A549 (cell line): ENCODE measurements at places on chromosomes 1 and 21.

DNA sequence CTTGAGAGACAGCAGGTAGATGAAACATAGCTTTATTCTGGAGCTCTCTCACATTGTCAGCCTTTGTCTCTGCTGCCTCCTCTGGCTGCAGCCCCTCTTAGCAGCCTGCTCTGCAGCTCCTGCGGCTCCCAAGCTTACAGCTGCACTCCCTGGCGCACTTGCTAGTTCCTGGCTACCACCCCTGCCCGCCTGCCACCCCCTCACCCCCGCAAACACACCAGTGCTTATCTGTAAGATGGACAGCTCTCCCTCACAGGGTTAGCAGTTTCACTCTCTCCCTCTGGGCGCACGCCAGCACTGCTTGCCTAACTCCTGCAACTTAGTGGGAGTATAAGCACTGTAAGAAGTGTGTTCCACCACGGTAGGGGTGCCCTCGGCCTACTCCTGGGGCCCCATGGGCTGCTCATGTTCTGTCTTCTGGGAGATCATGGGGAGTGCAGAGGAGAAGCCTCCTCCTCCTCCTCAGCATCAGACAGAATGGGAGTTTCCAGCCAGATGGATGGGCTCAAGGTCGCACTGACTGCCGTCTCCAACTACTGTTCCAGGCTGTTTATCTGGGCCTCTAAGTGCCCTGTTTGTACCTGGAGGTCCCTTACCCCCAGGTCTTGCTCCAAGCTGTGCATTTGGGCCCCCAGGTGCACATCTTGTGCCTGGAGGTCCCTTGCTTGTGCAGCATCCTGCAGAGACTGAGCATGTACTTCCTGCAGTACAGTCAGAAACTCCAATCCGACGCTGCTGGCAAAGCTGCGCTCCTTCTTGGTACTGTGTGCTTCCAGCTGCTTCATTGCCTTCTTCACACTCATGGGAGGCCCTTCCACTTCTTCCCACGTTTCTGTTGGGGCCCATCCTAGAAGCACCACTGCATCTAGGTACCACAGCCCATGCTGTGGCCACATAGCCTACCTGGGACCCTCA lies 1388.1 kb downstream of the AMY1C start:
- DNase-seq = peak; percentile 16

DNA sequence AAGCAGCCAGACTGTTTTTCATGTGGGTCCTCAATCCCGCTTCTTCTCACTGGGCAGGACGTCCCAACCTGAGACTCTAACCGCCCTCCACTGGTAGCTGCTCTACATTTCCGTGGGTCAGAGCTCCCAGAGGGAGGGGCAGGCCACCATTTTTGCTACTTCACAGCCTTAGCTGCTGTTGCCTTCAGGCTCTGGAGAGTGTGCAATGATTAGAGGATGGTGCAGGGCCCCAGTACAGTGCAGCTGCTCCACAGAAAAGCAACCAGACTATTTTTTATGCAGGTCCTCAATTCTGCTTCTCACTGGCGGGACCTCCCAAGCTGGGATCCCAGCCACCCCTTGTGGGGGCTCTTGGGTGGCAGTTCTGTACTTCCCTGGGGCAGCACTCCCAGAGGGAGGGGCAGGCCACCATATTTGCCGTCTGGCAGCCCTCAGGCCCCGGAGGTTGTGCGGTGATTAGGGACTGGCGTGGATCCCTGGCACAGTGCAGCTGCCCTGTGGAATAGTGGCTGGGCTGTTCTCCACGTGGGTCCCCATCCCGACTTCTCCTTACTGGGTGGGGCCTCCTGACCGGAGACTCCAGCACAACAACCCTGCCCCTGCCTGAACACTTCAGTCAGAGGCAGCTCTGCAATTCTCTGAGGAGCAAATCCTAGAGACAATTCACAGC lies 647.6 kb upstream of the PKN2 start:
- DNase-seq = no peak

DNA sequence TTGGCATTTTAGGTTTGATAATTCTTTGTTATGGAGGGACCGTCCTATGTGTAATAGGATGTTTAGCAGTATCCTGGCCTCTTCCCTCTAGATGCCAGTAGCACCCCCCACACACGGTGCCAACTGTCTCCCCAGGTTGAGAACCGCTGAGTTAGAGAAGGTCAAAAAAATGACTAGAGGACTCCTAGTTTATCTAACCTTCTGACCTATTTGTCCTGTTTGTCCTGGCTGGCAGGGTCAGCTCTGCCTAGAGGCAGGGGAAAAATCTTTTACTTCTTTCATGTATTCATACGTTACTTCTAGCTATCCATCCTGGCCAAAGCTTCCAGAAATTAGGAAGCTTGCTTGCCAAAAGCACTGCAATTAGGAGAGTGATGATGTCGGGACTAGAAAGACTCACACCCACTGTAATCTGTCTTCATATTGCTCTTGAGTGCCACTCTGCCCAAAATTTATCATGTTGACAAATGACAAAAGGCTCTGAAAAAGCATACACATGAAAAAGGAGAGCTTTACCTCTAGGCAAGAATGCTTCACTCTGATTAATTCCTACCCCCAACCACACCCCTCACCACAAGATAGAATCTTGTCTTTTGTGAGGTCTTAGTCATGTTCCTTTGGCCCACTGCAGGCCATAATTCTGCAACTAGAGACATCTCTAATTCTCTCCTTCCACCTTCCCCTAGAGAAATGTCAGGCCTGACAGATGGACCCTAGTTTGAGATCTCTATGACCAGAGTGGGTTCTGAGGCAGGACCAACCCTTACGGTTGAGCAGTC lies 14.4 kb upstream of the AKR1A1 start:
- DNase-seq = no peak

DNA sequence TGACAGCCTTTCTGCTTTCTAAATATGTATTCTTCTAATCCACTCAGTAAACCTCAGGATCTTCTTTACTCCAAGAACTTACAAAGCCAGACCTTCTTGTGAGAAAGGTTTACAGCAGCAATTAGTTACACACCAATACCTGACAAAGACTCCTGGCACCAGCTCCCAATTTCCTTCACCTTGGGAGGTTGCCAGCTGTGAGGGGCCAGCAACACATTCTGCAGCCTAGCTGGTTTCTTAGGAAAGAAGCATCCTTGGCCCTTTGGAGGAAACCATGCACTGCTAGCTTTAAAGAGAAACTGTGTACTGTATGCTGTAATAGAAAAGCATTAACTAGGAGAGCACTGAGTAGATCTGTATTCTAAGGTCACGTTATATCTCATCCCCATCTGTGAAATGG lies 10.8 kb downstream of the FYB2 start:
- no peak for DNase-seq

DNA sequence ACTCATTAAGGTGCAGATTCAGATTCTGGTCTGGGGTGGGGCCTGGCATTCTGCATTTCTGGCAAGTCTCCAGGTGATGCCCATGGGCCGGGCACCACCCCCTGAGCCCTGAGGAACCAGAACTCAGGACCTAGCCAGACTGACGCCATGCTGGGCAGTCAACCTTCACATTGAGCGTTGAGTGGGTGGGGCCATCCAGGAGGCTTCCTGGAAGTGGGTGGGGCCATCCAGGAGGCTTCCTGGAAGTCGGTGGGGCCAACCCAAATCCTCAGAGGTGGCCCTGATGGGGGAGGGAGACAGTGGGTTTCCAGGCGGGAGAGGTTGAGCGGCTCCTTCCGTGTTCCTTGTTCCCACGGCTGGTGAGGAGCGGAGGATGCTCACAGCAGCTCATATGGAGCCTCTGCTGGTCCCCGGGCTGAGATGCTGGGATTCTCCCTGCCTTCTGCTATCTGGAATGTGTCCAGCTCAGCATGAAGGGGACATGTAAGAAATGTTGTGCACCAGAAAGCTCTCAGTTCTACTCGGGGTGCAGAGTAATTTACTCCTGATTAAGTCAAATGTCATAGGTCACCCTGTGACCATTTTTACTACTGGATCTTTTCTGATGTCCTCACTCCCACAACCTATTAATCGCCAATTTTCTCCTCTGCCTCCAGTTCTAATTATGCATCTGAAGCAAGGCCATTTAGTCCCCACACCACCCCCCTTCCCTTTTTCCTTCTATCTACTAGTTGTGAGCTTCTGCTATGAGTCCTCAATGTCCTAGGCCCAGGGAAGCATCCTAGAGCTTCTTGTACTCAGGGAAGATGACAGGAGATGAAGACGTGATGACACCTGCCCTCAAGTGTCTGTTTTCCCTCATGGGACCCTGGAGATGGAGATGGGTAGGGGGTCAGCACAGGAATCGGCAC lies 435.4 kb downstream of the PTPRU start:
- no peak for DNase-seq

DNA sequence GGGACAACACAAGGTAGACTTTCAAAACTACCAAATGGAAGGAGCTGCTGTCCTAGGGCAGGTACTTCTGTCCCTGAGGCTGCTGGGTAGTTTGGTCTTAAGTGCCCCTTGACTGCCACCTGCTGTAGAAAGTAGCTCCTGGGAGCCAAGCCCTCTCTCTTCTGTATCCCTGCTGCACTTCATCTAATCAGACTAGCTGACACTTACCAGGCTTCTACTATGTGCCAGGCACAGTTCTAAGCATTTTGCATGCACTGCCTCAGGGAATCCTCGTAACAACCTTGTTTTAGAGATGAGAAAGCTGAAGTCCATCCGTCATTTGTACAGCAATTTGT lies 15.9 kb upstream of the SRSF4 start:
- DNase-seq = peak; percentile 64

- no peak for DNase-seq
Measured at GRCh38 chr1:86846164-86846647, 67.7 kb downstream of the SELENOF start.

DNA sequence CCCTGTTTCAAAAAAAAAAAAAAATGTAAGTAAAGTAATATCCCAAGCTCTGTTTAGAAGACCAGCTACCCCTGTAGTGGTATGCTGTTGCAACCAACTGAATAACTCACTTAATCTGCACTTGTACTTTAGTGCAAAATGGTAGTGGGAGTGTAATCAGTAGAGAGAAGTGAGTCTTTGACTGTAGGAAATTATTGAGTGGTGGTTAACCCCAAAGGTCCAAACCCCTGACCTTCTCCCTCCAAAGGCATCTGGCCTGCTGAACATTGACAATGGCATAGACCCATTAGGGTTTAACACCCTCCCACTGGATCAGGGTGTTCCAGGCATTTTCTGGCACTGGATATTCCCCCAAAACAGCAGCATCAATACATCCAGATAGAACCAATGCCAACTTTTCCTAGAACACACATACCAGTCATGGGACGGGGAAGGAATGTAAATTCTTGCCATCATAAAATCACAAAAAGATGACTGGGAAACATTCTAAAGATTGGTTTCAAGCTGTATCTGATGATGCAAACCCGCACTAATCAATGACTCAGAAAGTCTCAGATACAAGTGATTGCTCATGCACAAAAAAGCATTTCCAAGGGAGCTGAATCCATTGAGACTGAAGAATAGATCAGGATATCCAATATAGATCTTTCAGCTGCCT lies 110.3 kb downstream of the MRPL39 start:
- DNase-seq = no peak

DNA sequence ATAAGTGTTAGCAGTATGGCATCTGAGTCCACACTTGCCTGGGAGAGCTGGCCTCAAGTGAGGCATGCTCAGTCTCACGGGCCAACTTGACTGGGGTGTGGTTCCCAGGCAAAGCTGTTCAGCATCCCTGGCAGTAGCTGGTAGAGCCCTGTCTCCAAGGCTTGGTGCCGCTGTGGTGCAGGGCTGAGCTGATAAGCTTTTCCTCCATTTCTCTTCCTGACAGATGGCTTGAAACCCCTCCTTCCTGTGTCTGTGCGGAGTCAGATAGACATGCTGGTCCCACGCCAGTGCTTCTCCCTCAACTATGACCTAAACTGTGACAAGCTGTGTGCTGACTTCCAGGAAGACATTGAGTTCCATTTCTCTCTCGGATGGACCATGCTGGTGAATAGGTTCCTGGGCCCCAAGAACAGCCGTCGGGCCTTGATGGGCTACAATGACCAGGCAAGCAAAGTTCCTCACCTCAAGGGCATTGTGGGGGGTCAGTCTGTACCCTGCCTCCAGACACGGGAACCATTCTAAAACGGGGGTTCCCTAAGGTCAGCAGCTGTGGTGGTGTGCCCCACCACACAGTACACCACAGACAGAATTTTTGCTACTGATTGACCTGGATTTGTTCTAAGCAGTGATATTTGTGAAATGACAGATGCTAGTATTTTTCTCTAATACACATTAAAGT lies 13.7 kb upstream of the MIIP start:
- DNase-seq = no peak

- no peak for DNase-seq
Measured at GRCh38 chr21:44687671-44688070, 5.7 kb upstream of the KRTAP12-1 start.

DNA sequence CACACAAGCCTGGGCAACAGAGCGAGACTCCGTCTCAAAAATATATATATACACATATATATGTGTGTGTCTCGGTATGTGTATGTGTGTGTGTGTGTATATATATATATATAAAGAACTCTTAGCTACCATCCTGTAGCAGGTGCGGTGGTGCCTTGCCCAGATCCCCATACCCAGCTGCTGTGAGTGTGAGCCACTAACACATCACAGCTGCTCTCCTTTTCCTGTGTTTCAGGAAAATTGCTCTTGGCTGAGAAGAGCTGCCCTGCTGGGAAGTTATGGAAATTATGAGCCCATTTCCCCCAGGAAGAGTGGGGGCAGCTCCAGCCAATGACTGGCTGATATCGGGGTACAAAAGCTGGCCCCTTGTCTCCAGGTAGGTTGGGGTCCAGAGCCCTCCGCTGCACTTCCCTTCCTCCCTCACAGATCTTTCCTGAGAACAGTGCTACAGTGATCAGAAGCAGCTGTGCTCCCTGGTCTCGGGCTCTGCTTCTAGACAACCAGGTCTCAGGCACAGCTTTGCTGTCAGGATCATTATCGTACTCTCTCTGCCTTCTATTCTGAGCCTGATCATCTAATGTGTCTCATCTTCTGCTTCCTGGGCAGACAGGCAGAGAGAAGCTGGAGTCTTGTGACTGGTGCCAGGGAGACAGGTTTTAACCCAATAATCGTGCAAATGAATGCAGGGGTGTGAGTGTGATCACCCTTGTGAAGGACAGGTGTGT lies 109.6 kb upstream of the ZNF678 start:
- no peak for DNase-seq

- DNase-seq = peak; percentile 83
Measured at GRCh38 chr1:93672069-93672468, 9.6 kb downstream of the BCAR3 start.

DNA sequence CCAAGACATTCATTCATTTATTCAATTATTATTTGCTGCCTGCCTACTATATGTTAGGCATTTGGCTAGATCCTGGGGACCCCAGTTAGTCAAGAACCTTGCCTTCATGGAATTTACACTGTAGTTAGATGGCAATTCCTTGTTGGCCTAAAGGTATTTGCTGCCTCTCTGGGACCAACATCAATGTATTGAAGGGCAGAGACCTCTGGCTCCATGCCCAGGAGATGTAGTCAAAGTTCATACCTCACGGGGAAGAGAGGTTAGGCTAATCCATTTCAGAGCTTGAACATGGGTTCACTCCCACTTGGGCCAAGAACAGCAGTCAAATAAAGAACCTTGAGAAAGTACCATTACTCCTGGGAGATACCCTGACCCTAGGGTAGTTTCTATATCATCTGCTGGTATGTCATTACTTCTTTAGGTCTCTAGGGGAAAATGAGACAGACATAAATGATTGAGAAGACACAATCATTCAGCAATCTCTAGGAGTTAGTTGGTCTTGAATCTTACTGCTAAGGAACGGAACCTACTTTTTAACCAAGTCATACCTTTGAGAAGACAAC lies 32.0 kb downstream of the SORT1 start:
- no peak for DNase-seq

- DNase-seq = no peak
Measured at GRCh38 chr1:240663169-240663879, 51.4 kb upstream of the GREM2 start.

- DNase-seq = no peak
Measured at GRCh38 chr1:204873176-204873575, 2.5 kb downstream of the NFASC start.
